ENCODE measurements at places on chromosomes 1 and 21. TPM values are rescaled to one million over a fixed set of nuclear protein-coding genes. Genes with fewer than 3 reads are reported as not detected.
A peak's percentile ranks its signal among the peaks of the same experiment; 100 is the strongest.

GRCh38 chr1:107100331-107100984 is 40.4 kb upstream of the NTNG1 start:
- no peak for DNase-seq

GRCh38 chr1:42777852-42778251 is 6.9 kb upstream of the TMEM269 start:
- peak; percentile 40 for DNase-seq

HAX1 gene
- 89.2 TPM for total RNA-seq

DNA sequence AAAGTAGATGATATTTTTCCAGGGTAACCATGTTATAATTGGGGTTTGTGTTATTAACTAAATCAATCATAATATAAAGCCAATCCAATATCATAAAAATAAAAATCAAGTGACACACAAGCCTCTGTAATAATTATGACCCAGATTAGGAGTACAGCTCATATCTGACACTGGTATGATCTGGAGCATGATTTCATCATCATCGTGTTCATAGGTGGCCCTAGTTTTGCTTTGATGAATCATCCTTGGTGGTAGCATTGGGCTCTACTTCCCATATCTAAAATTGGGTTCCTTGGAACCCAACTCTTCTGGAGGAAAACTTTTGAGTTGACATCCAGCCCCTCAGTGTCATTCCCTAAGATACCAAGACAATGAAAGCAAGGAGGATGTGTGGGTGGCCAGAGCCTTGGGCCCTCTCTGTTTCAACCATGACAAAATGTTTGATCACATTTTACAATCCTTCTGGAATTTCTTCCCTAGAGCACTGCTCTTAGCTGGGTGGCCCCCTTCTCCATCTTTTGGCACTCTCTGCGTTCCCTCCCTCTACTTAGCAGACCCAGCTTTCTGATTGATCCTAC is 37.0 kb upstream of the ENAH start:
- DNase-seq: no peak

- DNase-seq: no peak
Measured at GRCh38 chr1:198624648-198624980, 14.2 kb upstream of the PTPRC start.

SLFNL1 gene
- not detected for total RNA-seq

DNA sequence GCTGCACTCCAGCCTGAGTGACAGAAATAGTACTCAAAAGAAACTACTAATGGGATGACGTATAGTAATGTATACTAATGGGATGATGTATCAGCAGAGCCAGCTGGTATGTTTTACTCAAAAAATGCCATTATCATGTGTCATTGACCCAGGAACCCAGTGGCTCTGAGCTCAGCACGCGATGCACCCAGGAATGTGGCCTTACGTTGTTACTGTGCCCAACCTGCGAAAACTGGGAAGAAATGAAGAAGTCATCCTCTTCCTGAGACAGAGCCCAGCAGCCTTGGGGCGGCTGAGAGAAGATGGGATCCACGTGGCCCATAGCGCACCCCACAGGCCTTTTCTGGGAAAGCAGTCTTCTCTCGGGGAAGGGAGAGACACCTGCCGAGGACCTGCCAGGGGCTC is 8.8 kb downstream of the UBE2J2 start:
- no peak for DNase-seq

GRCh38 chr1:4494558-4494957 is 159.9 kb upstream of the AJAP1 start:
- no peak for DNase-seq

UBIAD1 gene
- total RNA-seq: 16.9 TPM

C8B gene
- total RNA-seq: 8.4 TPM

All from HepG2 (cell line).